ENCODE measurements at places on chromosomes 1 and 21.

- no peak for DNase-seq
Measured at GRCh38 chr1:59215766-59216291, 81.1 kb upstream of the FGGY start.

DNA sequence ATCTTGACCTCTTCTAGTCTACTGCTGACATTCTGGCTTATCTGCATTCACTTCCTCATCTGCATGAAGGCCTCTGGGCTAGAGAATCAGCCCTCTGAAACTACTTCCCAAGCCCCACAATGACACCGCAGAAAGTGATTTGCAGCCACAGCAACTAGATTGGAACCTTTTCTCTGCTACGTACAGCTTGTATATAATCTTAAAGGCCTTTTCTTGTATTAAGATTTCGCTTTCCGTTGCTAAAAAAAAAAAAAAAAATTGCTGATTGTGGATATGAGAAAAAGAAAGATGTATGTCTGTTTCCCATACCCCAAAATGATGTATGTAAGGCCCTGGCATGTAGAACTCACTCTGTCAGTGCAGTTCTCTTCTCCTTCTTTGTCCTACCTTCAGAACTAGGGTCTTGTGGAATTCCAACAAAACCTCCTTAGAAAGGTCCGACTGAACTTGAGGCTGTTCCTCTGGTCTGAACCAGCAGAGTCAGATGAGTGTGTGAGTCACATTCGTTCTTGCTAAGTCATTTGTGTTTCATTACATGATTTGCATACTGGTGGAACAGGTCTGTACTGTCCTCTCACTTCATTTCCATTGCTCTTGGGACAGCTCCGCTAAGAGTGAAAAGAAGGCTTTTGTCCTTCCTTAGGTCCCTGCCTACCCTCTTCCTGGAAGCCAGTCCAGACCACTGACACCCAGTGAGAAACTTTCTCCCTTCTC lies 62.7 kb downstream of the PLPP3 start:
- DNase-seq: no peak

DNA sequence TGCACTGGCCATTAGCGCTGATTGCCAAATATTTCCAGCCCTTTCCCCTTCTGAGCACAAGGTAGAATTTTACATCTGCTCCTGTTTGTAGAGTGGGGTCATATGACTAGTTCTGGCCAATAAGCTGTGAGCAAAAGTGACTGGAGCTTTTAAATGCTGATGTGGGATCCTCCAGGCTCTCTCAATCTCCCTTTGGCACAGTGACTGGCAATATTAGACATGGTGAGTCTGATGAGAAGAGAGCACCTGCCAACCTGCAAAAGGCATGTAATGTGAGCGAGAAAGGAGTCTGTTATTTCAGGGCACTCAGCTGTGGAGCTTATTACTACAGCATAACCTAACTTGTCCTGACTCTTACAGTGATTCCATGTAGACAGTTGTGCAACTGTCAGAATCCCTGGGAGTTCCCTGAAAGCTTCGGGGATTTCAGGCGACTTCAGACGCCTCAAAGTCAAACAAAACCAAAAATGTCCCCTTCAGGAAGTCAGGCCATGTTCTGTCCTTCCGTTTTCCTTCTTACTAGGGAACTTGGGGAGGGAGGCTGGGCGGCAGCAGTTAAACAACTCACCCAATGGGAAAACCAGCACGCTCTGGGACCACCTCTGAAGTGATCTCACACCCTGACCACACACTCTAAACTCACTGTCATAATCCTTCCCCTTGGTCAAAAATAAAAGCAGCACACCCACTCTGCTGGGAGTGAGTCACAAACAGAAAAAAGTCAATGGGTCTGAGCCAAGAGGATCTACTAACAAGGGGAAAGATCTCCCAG lies 3.6 kb upstream of the RASSF5 start:
- peak; percentile 97 for DNase-seq

- no peak for DNase-seq
Measured at GRCh38 chr1:56202186-56202585, 377.2 kb downstream of the PLPP3 start.

DNA sequence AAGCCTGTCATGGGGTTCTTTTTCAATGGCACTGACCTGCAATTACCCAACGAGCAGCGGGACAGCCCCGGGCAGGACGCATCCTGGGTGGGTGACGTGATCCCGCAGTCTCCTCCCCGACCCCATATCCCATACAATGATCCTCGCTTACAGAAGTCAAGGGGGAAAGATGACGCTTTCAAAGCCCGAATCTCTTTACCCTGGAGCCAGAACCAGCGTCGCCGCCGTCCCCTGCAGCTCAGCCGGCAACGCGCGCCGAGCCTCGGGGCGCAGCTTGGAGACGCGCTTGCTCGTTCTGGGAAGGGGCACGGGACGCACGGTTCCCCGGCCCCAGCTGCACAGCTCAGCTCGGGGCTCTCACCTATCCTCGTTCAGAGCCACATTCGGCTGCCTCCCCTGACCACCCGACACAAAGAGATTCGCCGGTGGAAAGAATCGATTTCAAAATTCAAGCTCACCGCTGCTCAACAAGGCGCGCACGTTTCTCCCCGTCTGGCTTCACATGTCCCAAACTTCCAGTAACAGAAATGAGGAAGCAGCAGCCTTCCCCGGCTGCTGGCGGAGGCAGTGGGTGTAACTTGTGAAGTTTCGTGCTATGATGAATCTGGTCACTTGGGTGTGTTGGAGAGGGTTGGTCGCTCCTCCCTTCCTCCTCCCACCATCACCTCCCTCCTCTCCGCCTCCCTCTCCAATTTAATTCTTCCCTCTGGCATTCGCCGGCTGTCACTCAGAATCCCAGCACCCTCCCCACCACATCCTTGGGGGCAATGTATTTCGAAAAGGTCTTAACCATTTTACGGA lies at the start of gene TIAM1:
TSS of gene TIAM1 (minus strand) at position 582 of the 801 bp plus-strand sequence. CDS start 77,289 bp downstream, outside the sequence.
- peak; percentile 52 for DNase-seq

GRCh38 chr1:206036663-206037455 lies 13.2 kb upstream of the CTSE start:
- no peak for DNase-seq
